LHCN-M2 (cell line): ENCODE measurements at places on chromosomes 5 and 9.

DNA sequence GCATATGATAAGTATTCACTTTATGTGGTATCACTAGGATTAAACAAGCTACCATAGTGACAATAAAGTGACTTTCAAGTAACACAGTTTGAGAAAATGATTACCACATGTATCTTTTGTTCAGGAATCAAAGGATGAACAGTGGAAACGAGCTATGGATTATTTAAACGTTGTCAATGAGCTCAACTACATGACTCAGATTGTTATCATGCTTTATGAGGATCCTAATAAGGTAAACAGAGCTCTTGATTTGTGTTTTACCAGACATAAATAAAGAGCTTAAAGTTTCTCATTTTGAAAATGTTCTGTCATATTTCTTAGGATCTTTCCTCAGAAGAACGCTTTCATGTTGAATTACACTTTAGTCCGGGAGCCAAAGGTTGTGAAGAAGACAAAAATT is 57.4 kb downstream of the PPIP5K2 start:
- DNase-seq = no peak

DNA sequence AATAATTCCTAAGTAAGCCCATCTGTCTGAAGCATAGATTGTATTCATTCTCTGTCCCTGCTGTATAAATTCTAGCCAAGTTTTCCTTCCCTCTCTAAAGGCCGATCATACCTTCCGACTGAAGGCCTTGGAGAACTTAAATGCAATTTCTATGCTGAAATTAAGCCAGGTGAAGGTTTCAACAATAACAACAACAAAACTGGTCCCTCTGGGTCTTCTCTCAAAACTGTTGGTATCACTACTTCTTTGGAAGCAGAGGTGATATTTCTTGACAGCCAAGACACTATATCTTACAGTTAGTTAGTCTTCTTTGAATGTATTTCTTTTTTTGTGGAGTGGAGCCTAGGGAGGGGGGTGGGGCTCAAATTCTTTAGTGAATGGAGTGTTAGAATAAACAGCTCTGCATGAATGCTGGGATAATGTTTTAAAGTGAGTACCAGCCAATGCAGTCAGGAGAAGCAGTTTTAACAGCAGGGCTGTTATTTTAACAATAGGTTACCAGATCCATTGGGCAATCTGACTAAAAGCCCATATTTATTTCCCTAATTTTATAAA is 508.9 kb downstream of the EBF1 start:
- no peak for DNase-seq

DNA sequence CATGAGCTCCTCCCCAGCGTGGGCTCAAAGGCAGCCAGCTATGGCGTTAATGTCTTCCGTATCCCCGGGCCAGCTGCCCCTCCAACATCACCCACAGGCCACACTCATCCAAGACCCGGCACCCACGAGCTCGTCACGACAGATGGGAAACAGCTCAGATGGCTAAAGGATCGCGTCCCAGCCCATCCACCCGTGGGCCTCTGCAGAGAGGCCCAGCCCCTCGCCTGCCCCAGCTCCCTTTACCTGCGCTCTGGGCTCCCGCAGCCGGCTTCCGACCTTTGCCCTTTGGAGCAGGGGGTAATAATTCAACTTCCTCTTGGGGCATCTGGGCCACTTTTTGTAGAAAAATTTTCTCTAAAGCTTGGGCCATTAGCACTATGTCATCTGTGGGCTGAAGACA is 16.5 kb downstream of the BRD3 start:
- no peak for DNase-seq

DNA sequence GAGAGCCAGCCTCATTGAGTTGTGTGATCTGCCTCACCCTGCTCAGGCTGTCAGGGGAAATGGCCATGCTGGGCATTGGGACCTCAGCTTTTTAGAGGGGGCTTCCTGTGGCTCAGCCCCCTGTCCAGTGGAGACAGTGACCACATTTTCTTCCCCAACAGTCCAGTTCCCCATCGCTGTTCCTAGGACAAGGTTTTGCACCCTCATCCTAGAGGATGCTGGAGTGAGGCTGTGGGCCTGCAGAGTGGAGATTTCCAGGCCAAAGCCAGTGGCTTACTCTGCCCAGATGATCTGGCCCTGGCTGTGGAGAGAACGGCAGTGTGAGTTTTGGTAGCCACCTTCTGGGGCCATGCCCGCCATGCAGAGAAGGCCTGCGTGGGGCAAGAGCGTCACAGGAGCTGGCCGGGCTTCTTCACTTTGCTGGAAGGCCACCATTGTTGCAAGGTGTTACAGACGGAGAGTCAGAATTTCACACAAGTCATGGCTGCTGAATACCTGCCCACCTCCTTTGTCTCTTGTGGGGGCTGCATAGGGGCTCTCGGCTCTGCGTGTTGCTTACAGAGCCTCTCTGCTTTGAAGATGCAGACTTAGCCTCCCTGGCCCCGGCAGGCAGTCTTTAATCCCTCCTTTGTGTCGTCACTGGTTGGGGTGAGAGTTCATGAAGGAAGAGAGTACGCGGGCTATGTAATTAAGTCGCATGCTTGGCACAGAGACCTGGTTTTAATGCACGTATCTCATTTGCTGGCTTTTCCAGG is 35.2 kb upstream of the PITX1 start:
- DNase-seq = no peak

DNA sequence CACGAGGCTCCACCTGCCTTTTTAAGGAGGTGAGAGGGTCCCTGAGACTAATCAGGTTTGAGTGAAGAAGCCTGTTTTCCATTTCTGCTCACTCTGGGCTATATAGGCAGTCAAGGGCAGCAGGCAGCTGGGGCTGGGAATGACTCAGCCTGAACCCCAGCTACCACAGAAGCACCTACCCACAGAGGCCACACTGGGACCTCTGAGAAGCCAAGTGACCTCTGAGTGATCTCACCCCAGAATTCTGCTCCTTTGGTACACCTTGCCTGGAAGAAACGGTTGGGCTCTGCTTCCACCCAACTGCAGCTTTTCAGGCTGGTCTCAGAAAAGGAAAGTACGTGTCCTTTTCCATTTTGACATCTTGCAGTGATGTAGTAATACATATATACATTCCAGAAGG is 6.8 kb downstream of the FAM219A start:
- DNase-seq = peak; percentile 78

DNA sequence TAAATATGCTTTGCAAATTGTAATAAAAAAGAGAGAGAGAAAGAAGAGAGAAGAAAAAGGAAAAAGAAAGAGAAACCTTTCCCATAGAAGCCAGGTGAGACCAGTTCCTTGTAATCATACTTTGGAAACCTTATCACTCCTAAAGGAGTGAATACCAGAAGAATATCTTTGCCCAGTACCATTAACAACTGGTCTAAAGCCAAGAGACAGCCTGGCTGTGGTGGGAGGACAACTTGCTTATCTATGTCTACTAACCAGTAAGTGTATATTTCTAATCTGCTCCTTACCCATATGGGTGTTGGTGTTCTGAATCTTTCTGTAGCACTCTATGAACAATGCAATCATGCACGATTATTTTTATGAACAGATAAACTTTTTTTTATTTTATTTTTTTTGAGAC is 10.5 kb upstream of the TXN start:
- no peak for DNase-seq

DNA sequence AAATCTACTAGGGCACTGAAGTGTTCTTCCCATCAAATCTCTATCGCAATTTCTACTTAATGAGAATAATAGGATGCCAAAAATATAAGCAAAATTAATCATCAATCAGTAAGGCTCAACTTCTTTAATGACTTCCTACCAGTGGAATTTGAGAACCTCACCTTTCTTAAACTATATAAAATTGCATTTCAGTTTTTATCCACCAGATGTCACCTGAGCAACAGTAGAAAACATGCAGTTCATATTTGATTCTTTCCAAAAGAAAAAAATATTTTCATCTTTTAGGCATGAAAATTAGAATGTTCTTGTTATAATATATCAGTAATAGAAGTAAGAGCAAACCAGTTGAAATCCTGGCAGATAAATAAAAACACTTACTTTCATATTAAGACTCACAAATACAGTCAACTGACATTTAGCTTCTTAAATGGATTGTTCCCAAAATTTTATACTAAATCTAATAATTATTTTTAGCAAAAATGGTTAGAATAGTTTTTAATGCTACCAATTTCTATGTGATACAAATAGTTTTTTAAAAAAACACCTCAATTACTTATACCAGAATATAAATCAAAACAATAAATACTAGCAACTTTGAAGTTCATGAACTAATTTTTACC is 13.4 kb upstream of the CCDC112 start:
- peak; percentile 43 for DNase-seq

- no peak for DNase-seq
Observed at GRCh38 chr5:56166671-56167385, 66.3 kb downstream of the ANKRD55 start.

- DNase-seq = no peak
Observed at GRCh38 chr9:93612052-93612795, 35.8 kb downstream of the PHF2 start.

DNA sequence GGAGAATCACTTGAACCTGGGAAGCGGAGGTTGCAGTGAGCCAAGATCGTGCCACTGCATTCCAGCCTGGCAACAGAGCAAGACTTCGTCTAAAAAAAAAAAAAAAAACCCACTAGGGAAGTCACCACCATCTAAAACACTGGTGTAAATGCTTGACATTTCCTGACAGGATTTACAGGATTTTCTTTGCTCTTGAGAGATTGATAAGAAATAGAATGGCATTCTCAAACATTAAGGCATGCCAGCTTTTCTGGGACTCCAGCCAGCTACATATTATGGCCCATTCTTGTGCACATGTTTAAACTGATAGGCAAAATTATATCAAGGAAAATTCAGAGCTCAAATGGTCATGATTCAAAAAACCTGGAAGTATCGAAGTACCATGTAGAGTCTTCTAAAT is 28.7 kb downstream of the GTF3C4 start:
- no peak for DNase-seq

DNA sequence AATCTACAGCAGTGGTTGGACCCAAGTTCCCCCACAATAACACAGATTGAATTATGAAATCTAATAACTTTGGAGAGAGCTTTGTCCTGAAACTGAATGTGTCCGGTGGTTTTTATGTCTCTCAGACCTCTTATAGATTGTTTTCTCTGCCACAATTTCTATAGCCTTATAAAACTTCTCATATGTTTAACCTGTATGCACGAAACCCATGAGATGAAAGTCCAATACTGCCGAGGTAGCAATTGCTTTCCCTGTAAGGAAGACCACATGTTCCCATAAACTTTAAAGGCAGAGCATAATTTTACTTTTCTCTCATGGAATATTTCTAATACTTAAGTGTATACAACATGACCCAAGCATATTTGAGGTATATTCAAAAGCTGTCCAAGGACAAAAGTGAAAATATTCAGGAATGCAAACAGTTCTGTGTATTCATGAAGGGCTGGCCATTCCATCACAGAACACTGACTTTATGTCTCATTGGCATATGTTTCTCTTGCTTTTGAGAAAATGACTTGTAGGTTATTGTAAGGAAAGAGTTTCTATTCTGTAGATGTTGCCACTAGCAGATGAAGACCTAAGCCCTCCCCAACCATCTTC is 94.4 kb upstream of the TLE4 start:
- DNase-seq = no peak

DNA sequence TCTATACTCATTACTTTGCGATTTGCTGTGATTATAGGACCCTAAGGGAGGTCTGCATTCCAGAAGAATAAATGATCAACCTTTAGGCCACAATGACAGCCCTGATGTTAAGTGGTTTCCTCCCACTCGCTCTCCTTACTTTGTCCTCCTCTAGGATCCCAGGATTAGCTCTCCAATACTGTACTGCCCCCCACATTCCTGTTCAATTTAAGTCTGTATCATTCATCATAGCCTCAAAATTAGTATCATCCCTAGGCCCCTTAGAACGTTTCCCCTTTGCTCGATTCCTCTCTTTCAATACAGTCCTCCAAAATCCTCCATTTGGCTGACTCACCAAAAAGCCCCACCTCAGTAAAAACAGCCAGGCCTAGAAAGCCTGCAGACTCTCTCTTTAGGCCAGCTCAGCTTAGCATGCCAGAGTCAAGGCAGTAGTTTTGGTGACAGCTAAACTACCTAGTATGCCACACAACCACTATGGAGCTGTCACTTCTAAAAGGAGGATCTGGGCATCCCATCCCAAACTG is 24.4 kb downstream of the RNF145 start:
- peak; percentile 65 for DNase-seq

GRCh38 chr5:1067141-1068121 is 44.4 kb downstream of the SLC12A7 start:
- no peak for DNase-seq

GRCh38 chr9:111106202-111106601 is 67.9 kb upstream of the LPAR1 start:
- DNase-seq = no peak

GRCh38 chr9:4666042-4666699 is at the start of gene SPATA6L:
Gene SPATA6L (minus strand): TSS chr9:4666480. CDS start chr9:4666250, 230 bp downstream.
- DNase-seq = peak; percentile 49
